ENCODE measurements at places on chromosomes 12 and 14. TPM values are rescaled to one million over a fixed set of nuclear protein-coding genes. Genes with fewer than 3 reads are reported as not detected.

- DNase-seq = no peak
These were observed 623 bp upstream of the TSPAN8 start for GRCh38 chr12:71158361-71158882.

Gene PAWR
- 248 TPM for total RNA-seq

Gene PELI2
- total RNA-seq = 0.19 TPM

GRCh38 chr14:75342762-75343599 lies 64.4 kb downstream of the FOS start:
- DNase-seq = no peak

DNA sequence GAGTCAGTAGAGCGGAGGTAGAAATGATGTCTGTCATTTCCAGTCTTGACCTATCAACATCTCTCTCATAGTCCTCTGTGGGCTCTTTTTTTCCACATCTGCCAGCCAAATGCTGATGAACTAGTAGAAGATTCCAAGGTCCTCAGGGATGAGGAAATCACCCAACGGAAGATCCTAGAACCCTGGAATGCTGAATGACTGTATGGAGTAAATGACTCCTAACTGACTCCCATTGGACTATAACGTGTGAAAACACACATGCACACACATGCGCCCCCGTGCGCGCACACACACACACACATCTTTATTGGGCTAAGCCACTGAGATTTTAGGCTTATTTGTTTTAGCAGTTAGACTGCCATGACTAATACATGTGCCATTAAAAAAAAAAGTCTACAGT lies 159.2 kb downstream of the MYRFL start:
- DNase-seq = no peak

Gene HRK
- 2.6 TPM for total RNA-seq

Gene FAM216A
- total RNA-seq = 25.8 TPM

- no peak for DNase-seq
These were observed 566.6 kb downstream of the RPS29 start for GRCh38 chr14:49019467-49020115.

Gene ANGEL1
- total RNA-seq = 21.3 TPM

Gene CIROP
- total RNA-seq = not detected

DNA sequence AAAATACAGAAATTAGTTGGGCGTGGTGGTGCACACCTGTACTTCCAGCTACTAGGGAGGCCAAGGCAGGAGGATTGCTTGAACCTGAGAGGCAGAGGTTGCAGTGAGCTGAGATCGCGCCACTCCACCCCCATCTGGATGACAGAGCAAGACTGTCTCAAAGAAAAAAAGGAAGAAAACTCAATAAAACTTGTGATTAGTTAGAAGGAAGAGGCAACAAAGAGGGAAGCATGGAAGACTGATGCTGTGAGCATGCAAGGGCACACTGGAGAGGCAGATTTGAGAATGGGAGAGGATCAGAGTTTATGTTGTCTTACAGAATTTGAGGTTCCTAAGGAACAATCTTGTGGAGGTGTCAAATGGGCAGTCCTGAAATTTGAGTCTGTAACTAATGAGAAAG lies 2.8 kb upstream of the ZC2HC1C start:
- no peak for DNase-seq

Gene LYZ
- not detected for total RNA-seq

DNA sequence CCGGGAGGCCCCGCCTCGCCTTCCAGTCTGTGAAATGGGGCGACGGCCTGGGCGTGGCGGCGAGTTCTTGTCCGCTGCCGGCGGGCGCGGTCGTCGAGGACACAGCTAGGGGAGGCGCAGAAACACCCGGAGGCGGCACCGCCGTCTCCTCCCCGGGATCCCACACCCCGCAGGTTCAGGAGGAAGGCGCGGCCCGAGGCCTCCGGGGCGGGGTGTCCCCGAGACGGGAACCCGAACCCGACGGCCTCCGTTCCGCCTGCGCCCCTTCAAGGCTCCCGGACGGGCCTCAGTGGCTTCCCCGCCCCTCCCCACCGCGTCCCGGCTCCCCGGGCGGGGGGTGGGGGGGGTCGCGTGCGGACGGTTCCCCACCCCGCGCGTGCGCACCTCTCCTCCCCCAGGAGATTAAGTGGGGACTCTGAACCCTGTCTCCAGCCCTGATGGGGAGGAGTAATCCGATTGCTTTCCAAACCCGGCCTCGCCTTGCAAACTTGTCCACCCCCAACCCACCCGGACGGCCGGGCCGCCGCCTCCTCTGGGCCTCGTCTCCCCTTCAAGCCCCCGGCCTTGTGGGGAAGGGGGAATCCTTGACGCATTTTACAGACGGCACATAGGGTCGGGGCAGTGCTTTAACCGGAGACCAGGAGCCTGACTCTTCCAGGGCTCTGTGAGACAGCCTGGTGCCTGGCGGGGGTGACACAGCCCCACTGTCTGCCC lies 35.3 kb upstream of the ANKRD9 start:
- DNase-seq = peak; percentile 61

- DNase-seq = no peak
These were observed 75.9 kb downstream of the ATP2B1 start for GRCh38 chr12:89632778-89633177.

DNA sequence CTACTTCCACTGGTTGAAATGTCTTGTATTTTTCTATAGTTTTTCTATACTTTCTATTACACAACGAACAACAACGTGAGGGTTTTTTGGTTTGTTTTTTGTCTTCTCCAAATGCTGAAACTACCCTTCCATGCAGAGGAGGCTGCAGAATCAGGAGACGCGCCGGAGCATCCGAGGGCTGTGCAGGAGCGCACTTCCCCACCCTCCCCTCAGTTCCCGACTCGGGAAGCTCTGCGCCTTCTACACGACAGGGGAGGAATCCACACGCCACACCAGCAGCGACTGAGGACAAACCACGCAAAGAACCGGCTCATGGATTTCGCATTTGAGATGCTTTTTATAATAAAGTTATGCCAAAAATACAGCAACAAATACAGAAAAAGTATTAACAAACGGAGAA lies 30.9 kb downstream of the SLC15A4 start:
- no peak for DNase-seq

Gene SYNDIG1L
- total RNA-seq = not detected

Gene CLEC2A
- not detected for total RNA-seq

DNA sequence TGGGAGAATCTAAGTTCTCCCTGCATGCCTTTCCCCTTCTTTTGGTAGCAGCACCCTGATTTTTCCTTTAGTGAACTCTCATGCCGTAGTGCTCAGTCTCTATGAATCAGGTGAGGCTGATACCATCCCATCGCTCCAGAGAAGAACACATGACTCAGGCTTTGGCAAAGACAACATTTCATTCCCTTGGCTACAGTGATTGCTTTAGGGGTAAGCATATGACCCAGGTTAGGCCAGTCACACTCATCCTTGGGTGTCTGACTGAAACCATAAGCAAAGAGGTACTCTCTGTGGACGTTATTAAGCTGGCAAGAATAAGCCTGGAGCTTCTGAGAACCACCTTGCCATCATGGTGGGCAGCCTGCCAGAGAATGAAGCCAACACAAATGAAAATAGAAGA lies 141.8 kb downstream of the MYRFL start:
- DNase-seq = peak; percentile 83

DNA sequence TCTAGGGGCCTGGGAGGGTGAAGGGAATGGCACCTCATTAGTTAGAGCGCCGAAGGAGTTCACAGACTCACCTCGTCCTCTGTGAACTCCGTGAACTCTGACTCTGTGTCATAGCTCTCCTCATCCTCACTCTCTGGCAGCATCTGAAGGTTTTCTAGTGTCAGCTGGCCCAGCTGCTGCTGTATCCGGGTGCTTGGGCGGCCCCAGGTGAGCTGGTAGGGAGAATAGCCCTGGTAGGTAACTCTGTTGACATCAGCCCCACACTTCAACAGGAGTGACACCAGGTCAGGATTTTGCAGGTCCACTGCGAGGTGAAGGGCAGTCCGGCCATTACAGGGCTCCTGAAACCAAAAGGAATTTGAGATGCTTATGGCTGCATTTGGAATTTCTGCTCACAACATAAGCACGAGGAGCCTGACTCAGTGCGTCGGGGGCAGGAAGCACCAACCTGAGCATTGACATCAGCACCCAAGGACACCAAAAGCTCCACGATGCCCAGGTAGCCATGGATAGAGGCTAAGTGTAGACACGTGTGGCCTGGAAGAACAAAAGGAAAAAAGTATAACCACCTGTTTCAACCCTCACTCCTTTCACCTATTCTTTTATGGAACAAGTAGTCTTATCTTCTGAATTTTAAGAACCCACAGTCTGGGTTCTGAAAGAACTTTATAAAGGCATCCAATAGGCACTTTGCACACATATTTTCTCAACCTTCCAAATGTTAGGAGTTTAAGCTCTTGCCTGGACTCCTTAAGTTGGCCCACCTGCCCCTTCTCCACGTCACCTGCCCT lies 2.0 kb downstream of the NFKBIA start:
- DNase-seq = peak; percentile 53

Gene BCL11B
- 1.4 TPM for total RNA-seq

GRCh38 chr14:104507443-104507842 lies 72.1 kb upstream of the C14orf180 start:
- DNase-seq = no peak

DNA sequence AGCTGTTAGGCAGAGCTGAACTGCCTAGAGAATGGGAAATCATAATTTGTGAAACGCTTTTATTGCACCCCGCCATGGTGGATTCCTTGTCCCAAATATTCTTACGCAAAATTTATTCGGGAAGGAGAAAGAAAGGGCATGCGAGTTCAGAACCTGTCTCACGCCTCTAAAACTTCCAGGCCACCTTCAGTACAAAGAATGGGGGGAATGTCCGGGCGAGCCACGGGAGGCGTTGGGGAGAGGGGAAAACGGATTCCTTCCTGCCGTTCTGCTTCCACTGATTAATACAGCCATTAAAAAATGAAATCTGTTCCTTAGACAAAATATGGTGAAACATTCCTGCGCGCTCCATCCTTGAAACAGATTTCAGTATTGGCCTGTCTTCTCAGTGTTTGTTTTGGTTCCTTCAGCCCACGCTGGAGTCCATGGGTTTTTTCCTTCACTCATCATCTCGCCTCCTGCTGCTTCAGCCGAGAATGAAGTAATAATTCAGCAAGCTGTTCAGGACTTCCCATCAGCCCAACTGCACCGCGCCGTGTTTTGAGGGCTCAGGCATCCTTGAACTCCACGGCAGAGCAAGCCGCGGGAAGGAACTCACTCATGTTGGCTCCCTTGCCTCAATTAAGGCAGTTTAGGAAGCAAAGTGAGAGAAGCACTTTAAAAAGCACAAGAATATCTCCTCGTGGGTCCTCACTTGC lies 47.7 kb upstream of the CDKN3 start:
- no peak for DNase-seq

Gene NEMP1
- total RNA-seq = 22.5 TPM

Gene CCDC88C
- total RNA-seq = 11.4 TPM

DNA sequence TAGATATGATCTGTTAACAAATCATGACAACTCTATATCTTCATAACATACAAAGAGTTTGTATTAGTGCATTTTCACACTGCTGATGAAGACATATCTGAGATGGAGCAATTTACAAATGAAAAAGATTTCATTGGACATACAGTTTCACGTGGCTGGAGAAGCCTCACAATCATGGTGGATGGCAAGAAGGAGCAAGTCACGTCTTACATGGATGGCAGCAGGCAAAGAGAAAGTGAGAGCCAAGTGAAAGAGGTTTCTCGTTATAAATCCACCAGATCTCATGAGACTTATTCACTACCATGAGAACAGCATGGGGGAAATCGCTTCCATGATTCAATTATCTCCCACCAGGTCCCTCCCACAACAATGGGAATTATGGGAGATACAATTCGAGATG lies 157.6 kb downstream of the DUSP6 start:
- no peak for DNase-seq

DNA sequence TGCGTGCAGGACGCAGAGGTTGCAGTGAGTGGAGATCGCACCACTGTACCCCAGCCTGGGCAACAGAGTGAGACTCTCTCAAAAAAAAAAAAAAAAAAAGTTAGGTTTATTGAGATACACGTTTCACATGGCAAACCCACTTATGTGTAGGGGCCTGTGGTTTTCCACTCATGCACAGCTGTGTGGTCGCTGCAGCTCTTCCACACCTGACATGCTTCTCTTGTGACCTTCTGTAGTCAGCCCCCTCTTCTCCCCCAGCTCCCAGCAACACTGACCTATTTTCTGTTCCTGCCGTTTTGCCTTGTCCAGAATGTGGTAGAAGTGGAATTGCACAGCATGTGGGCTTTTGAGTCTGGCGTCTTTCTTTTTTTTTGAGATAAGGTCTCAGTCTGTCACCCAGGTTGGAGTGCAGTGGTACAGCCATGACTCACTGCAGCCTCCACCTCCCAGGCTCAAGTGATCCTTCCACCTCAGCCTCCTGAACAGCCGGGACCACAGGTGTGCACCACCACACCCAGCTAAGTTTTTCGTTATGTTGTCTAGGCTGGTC lies 8.4 kb downstream of the MTA1 start:
- DNase-seq = no peak

Gene OTX2
- total RNA-seq = not detected

DNA sequence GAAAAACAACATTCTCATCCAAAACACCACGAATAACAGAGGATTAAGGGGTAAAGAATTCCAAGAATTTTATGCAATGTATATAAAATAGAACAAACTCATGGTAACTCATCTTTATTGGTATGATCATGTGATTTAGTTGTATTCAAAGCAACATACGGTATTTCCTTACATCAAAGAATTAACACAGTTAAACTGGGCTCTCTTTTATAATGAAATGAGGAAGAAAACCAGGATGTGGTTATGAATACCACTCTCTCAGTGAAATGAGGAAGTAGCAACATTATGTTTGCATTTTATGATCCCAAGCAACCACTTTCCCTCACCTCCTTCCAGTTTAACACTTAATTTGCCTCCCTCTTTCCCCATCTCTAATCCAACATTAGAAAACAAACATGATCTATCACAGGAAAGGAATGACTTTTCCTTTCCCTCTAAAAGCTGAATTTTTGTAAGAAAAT lies 22.9 kb downstream of the SPTLC2 start:
- no peak for DNase-seq

GRCh38 chr12:69649529-69649928 lies 38.8 kb upstream of the LRRC10 start:
- peak; percentile 4 for DNase-seq

Gene G2E3
- total RNA-seq = 34.1 TPM

- peak; percentile 66 for DNase-seq
These were observed 87.6 kb downstream of the SEC23A start for GRCh38 chr14:39015360-39015961.

GRCh38 chr14:103741876-103742275 lies 26.3 kb downstream of the ZFYVE21 start:
- DNase-seq = no peak

- DNase-seq = no peak
These were observed 47.7 kb downstream of the B4GALNT3 start for GRCh38 chr12:507391-507796.

DNA sequence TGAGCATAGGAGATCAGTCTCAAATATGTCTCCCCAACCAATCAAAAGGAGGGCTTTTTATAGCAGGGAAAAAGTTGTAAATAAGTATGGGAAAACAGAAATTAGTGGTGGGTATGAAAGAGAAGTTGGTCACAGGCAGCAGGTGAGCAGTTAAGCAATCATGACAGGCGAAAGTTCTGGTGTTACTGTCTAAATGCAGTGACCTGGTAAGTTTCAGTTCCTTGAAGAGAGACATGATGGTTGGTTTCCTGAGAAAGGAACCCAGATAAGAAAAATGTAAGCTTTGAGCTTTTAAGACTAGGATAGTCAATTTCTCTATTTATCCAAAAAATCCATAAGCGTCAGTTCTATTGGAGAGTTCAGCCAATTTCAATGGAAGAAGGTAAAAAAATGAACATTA lies 466.2 kb upstream of the FLRT2 start:
- DNase-seq = no peak

Gene LRTM2
- not detected for total RNA-seq
